ENCODE measurements at places on chromosomes 2 and 18.

- no peak for DNase-seq
Measured at GRCh38 chr2:71796174-71796593, 342.8 kb downstream of the DYSF start.

DNA sequence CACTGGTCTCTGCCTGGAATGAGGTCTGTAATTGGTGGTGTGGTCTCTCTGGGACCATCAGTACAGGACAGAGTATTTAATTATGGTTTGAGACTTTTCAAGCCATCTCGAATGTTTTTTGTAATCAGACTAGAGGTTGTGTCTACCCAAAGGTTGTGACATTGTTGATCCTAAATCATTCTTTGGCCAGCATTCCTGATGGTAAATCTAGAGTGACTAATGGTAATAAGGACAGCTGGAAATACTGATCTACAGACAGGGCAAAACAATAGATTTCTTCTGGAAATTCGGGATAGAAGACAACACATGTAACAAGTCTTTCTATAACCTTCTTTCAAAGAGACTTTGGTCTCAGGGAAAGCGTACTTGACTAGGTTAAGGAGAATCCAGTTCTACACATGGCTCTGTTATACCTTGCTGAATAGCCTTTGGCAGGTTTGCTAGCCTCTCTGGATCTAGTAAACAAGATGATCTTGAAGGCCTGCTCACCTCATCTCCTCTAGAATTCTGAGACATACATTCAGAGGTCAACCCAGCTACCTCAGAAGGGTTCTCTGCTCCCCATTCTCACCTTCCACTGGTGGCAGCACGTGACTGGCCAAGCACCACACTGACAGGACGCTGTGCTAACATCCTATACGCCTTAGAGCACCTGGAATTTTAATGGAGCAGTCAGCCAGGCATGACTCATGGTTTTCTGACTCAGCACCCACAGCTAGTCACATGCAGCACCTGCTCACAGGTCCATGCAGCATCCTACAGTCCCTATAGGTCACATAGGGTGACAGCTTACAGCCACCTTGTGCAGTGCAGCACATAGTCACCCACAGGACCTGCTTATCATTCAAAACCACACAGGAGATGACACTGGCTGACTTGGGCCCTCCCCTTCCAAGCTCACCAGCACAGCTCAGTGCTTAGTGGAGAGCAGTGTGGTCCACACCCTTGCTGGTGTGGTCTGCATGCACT, 12.2 kb downstream of the PLB1 start:
- DNase-seq, result peak; percentile 27

GRCh38 chr2:23772684-23773083, 154.2 kb downstream of the ATAD2B start:
- no peak for DNase-seq

DNA sequence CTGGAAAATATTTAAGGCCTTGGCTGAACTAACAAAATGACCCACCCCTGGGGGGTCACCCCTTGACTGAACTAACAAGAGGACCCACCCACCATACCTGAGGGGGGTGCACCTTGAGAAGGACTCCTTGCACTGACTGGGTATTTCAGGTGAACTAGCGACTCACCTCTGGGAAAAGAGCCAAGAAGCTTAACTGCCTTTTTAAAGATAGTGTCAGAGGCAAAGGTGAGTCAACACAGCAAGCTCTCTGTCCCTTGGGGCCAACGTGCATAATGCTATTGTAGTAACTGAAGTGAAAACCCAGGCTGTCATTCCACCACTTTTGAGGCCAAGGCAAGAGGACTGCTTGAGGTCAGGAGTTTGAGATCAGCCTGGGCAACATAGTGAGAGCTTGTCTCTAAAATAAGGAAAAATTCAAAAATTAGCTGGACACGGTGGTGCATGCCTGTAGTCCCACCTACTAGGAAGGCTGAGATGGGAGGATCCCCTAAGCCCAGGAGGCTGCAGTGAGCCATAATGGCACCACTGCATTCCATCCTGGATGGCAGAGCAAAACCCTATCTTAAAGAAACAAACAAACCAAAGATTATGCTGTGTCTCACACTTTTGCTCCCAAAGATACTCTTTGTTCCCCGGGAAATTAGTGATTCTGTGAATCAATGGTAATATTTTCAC, 36.4 kb upstream of the ZCCHC2 start:
- DNase-seq, result peak; percentile 47

GRCh38 chr2:19120181-19120580, 238.2 kb downstream of the OSR1 start:
- no peak for DNase-seq

- no peak for DNase-seq
Measured at GRCh38 chr2:32504877-32505478, 122.9 kb upstream of the TTC27 start.

DNA sequence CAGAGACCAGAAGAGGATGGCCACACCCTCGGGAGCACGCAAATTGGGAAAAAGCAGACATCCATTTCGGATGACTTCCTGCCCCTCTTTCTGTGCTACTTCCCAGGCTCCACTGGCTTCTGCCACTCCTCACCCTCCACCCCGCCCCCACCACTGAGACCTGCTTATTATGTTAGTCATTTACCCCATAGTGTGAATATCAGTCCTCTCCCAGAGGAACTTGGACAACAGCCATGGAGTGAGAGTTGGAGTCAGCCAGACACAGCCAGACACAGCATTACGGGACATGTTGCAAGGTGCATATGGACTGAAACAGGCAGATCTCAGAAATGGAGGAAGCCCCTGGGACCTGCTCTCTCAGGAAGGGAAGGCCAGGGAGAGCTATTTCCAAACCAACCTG, 51.8 kb downstream of the CTIF start:
- DNase-seq, result no peak

DNA sequence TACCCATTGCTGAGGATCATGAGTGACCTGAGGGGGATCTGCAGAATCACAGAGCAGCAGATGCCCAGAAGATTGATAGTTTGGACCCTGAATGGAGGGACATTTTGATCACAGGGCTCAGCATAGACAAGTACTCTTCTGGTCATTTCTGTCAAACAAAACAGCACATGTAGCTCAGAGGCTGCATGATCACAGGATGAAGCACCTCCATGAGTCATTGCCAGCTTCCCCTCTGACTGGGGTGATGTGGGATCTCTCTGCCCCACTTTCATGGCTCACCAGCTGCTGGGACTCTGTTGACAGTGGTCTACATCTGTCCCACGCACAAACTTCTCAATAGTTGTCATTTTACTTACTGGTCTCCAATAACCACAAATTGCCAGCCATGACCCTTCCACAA, 264.1 kb downstream of the RPIA start:
- DNase-seq, result no peak

DNA sequence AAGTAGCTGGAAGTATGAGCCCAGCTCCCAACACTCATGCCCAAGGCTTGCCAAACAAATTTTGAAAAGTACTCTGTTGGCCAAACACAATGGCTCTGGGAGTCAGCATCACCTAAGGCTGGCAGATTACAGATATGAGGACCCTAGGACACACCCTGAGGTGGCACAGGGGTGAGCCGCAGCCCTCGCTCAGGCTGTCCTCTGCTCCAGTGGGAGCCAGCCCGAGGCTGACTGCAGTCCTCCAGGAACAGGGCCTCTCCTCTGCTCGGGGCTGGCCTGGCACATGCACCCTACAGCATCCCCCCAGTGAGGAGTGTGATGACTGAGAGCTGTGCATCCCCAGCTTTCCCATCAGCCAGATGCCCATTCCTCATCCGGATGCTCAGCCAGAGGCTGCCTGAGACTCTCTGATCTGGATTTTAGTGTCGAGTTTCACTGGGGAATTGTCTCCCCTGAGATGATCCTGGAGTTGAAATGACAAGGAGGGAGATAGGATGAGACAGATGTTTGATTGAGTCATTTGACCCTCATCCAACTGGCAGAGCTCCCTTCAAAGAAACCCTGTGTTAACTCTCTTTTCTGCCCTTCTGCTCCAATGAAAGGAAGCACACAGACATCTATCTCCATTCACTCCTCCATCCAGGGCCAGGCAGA, 269.3 kb upstream of the NCKAP5 start:
- no peak for DNase-seq

- DNase-seq, result no peak
Measured at GRCh38 chr2:72006188-72006736, 141.4 kb downstream of the CYP26B1 start.

- DNase-seq, result no peak
Measured at GRCh38 chr2:161422816-161423403, 6.8 kb downstream of the TBR1 start.

DNA sequence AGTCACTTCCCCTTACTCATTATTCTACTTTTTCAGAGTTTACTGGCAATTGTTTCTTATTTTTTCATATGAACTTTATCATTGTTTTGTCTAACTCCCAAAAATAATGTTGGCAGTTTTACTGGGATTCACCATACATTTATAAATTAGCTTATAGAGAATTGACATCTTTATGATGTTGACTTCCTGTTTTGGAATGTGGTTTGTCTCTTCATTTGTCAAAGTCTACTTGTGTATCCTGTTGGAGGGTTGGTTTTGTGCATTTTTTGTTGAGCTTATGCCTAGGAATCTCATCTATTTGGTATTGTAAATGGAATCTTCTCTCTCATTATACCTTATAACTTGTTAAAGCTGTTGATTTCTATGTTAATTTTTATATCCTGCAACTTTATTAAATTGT, 16.4 kb downstream of the EPC2 start:
- no peak for DNase-seq

- no peak for DNase-seq
Measured at GRCh38 chr2:79715338-79715737, 202.5 kb downstream of the CTNNA2 start.

- DNase-seq, result no peak
Measured at GRCh38 chr18:30328839-30329238, 713.7 kb downstream of the DSC3 start.

DNA sequence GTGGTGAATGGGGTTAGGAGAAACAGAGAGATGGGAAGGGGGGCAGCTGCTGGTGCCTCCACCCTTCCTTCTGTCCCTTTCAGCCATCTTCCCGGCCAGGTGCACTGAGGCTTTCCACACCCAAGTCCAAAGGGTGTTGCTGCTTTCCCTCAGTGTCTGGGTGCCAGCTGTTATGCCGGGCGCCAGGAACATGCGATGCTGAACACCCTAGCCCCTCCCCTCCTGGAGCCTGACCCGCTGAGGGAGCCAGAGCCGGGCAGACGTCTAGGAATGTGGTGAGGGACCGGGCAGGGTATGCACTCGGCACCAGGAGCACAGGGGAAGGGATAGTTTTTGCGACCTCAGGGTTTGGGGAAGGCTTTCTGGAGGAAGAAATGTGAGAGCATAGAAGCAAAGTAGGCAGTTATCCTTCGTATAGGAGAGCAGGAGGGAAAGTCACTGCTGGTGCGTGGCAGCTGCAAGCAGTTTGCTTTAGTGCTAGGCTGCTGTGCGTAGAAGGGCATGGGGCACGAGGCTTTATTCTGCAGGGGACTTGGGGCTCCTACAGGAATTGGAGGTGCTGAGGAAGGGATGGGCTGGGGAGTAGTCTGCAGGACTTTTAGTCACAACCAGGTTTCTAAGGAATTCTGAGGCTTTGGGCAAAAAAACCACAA, 147.7 kb downstream of the TSN start:
- no peak for DNase-seq

GRCh38 chr2:73642338-73643018, at the start of gene NAT8:
NAT8 (minus strand) TSS chr2:73642422; CDS start chr2:73641628, 794 bp downstream.
- DNase-seq, result no peak

GRCh38 chr2:240429341-240429871, 6.1 kb upstream of the GPC1 start:
- no peak for DNase-seq

GRCh38 chr2:173184031-173185004, 108.7 kb downstream of the MAP3K20 start:
- DNase-seq, result no peak
